ENCODE measurements at places on chromosomes 11 and 22. TPM values are rescaled to one million over a fixed set of nuclear protein-coding genes. Genes with fewer than 3 reads are reported as not detected.
A peak's percentile ranks its signal among the peaks of the same experiment; 100 is the strongest.

The LMNTD2 gene
- 0.95 TPM for polyA plus RNA-seq

The PAMR1 gene
- polyA plus RNA-seq, result not detected

The OR5B21 gene
- not detected for polyA plus RNA-seq

DNA sequence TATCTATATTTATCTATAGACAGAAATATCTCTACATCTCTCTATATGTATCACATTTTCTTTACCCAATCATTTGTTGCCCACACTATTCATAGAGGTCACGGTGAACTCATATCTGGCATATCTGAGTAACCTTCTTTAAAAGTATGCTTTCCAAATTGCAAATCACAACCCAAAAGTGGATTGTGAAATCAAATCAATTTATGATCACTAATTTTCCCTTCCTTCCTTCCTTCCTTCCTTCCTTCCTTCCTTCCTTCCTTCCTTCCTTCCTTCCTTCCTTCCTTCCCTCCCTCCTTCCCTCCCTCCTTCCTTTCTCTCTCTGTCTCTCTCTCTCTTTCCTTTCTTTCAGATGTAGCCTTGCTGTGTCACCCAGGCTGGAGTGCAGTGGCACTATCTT lies 448.0 kb upstream of the CCDC90B start:
- no peaks in the 10 kb centered on the region for H3K36me3 ChIP-seq
- H3K4me3 ChIP-seq, result no peak overlapping the region
- no peaks in the 10 kb centered on the region for H3K27me3 ChIP-seq
- H3K4me1 ChIP-seq, result no peaks in the 10 kb centered on the region

DNA sequence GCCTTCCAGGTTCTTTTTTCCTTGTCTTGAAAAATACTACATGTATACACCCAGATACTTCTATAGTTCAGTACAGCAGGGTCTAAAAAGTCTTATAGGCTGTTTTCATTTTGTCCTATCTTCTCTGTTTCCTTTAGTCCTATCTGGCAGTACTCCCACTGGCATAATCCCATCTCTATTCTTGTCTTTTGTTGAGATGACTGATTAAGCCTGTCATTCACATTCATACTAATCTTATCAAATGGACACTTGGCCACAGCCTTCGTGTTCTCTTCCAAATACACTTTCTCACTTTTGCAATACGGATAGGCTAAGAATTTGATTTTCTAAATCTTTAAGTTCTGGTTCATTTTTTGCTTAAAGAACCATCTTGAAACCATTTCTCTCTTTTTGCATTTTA lies 42.8 kb downstream of the OR5AK2 start:
- H3K27ac ChIP-seq, result no peak overlapping the region
- no peaks in the 10 kb centered on the region for H3K36me3 ChIP-seq
- no peaks in the 10 kb centered on the region for H3K4me1 ChIP-seq
- H3K27me3 ChIP-seq, result no peaks in the 10 kb centered on the region
- no peak overlapping the region for H3K4me3 ChIP-seq

DNA sequence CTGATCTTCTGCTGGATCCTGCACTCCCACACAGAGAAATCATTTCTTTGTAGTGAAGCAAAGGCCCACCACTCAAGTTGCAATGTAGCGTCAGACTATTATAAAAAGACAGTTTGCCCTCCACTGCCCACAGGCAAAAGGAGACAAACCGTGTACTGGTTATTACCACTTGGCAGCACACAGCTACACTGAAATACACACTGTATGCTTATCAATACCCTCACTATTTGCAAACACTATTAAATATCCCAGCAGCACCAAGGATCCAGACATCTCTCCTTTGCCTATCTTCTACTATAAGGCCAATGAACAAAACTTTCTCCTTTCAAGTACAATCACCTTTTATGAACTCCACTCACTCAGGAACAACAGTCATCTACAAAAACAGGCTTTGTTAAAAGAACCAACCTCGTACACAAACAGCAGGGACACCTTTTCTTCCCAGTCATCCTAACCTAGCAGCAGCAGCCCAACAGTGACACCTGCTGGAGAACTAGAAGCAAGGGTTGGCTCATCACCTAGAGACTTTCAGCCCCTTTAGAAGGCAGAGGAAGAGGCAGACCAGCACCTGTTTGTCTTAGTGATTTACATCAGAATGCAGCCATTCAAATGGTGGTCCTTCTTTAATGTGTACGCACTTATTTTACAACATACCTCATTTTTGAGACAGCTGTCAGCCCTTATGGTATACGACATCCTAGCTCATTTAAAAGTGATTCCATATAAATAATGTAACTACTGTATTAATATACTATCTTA lies 56.1 kb downstream of the AMBRA1 start:
- H3K27me3 ChIP-seq, result no peaks in the 10 kb centered on the region
- H3K4me3 ChIP-seq, result no peak overlapping the region
- peaks cover 47% of the 10 kb centered on the region for H3K4me1 ChIP-seq

DNA sequence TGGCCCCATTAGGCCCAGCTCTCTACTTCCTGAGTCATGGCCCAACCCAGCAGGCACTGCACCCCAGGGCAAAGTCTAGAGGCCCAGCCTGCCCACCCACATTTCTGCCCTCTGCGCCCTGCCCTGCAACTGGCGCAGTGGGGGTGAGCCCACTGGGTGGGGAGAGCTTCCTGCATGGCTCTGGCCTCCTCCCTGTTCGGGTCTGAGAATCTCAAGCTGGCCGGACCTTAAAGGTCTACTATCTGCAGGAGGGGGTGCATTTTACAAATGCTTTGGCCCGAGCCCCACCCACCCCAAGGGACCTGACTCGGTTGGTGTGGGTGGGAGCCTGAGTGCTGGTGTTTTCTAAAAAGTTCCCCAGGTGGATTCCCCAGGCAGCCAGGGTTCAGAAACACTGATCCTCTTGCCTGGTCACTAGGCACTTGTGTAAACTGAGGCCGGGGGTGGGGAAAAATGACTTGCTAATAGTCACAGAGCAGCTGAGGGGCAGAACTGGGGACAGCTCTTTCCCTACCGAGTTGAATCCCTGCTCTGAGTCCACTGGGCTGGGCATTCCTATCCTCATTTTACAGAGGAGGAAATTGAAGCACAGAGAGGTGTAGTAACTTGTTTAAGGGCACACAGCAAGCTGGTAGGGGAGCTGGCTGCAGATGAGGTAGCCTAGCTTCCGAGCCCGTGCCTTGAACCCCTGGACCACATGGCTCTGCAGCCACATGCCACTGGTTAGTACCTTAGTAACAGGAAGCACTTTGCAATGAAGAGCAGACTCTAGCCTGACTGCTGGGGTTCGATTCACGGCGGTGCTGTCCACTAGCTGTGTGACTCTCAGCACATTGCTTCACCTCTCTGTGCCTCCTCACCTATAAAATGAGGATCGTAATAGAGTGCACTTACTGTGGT lies 36.3 kb downstream of the CD82 start:
- no peaks in the 10 kb centered on the region for H3K36me3 ChIP-seq
- DNase-seq, result no peak
- H3K27me3 ChIP-seq, result peaks cover 2% of the 10 kb centered on the region
- no peak overlapping the region for H3K27ac ChIP-seq
- H3K4me3 ChIP-seq, result no peak overlapping the region

DNA sequence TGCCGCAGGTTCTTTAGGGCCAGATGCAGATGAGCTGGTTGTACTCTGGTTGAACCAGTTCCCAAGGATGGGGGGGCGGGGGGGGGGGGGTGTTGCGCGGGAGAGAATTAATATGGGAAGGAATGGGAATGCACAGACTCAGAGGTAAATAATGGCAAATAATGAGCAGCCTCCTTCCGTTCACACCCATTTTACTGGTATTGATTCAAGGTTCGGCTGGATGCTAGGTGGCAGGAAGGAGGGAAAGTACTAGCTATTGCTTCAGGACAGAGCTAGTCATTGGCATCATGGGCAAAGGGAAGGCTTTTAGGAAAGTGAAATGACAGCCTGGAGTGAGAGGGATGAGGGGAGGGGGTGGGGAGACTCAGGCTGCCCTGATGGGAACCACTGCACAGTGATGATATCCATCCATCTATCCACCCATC lies at the start of gene VSTM5:
TSS of gene VSTM5 (minus strand) at position 25 of the 425 bp plus-strand sequence. CDS start 116 bp downstream, outside the sequence.
- no peaks in the 10 kb centered on the region for H3K36me3 ChIP-seq
- H3K27ac ChIP-seq, result no peak within 1 kb of the TSS
- H3K27me3 ChIP-seq, result peaks cover 6% of the 10 kb centered on the region
- H3K4me3 ChIP-seq, result no peak within 1 kb of the TSS
- H3K4me1 ChIP-seq, result peaks cover 3% of the 10 kb centered on the region

The MMP11 gene
- polyA plus RNA-seq, result 1.7 TPM

The GSTT2B gene
- polyA plus RNA-seq, result not detected

- peaks cover 62% of the 10 kb centered on the region for H3K27me3 ChIP-seq
- H3K36me3 ChIP-seq, result peaks cover 29% of the 10 kb centered on the region
- DNase-seq, result peak; percentile 92
Measured at GRCh38 chr11:65420979-65421793, 1.4 kb upstream of the NEAT1 start.

GRCh38 chr22:38271927-38272372 lies 860 bp downstream of the TMEM184B start:
- H3K27me3 ChIP-seq, result peaks cover 17% of the 10 kb centered on the region

DNA sequence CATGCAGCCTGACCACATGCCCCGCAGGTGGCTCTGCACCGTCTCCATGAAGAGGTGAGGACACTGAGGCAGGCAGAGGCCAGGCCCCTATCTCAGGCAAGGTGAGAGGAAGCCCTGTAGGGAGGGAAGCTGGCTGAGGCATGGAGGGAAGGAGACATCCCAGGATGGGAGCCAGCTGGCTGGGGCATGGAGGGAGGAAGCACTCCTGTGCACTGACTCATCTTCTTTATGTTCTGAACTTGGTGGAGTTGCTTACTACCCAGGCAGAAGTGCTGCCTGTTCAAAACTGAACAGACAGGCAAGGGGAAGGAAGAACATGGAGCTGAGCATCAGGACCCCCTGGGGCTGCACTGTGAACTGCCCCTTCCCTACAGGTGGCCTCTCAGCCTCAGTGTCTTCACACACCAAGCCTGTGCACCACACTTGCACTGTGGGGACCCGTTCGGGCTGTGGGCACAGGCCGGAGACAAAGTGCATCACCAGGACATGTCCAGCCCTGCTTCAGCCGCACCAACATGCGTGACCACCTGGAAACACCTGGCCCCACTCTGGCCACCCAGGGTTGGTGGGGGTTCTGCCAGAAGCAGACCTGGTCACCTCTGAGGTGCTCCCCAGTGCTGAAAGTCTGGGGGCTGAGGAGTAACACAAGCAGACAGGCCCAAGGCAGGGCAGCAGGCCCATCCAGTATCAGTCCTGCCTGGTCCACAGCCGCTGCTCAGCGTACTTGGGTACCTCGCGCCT lies 55.5 kb downstream of the DGCR2 start:
- DNase-seq, result no peak
- H3K27me3 ChIP-seq, result no peaks in the 10 kb centered on the region
- H3K4me3 ChIP-seq, result no peak overlapping the region
- peaks cover 6% of the 10 kb centered on the region for H3K4me1 ChIP-seq

GRCh38 chr22:24977370-24978221 lies 25.1 kb downstream of the KIAA1671 start:
- H3K27me3 ChIP-seq, result no peaks in the 10 kb centered on the region
- no peak overlapping the region for H3K4me3 ChIP-seq
- no peak overlapping the region for H3K27ac ChIP-seq
- no peaks in the 10 kb centered on the region for H3K36me3 ChIP-seq

DNA sequence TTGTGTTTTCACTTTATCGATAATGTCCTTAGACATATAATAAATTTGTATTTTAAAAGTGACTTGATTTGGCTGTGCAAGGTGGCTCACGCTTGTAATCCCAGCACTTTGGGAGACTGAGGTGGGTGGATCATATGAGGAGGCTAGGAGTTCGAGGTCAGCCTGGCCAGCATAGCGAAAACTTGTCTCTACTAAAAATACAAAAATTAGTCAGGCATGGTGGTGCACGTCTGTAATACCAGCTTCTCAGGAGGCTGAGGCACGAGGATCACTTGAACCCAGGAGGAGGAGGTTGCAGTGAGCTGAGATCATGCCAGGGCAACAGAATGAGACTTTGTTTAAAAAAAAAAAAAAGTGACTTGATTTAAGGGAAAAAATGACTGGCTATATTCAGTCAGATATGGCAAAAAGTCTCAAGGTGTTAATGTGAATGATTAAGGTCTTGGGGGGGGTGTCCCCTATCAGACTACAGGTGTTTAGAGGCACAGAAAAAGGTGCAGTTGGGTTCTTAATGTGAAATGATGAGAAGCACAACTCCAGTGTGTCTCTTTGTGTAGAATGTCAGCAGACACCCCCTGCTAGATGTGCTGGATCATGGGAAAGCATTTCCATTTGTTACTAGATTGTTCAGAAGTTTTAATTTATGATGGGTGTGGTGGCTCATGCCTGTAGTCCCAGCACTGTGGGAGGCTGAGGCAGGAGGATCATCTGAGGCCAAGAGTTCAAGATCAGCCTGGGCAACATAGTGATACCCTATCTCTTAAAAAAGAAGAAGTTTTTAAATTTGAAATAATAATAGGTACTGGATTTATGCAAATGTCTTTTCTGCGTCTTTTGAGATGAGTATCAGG lies 17.0 kb downstream of the NEAT1 start:
- H3K4me3 ChIP-seq, result no peak overlapping the region
- DNase-seq, result no peak
- H3K27me3 ChIP-seq, result no peaks in the 10 kb centered on the region
- peak overlapping the region; percentile 89 for H3K27ac ChIP-seq
- peaks cover 94% of the 10 kb centered on the region for H3K4me1 ChIP-seq

The TEX12 gene
- not detected for polyA plus RNA-seq

DNA sequence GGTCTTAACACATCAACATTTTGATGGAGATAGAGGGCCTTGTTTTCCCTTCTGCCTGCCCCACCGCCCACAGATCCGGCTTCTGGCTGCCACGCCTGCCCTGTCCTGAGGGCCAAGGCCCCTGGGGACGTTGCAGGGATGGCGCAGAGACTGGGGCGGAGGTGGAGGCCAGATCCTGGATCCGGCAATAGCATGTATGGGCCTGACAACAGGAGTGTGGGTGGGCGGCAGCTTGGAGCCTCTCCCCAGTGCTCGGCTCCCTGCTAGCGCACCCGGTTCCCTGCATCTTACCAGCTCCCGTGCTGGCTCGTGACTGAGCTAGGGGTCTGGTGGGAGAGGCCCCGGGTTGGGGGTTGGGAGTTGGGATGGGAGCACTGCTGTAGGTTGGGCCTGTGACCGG lies 95.6 kb downstream of the ZBTB16 start:
- no peak overlapping the region for H3K4me3 ChIP-seq
- H3K36me3 ChIP-seq, result peaks cover 12% of the 10 kb centered on the region
- H3K27ac ChIP-seq, result peak overlapping the region; percentile 3
- no peak for DNase-seq
- peaks cover 81% of the 10 kb centered on the region for H3K4me1 ChIP-seq

- no peak for DNase-seq
- H3K27ac ChIP-seq, result no peak overlapping the region
- no peaks in the 10 kb centered on the region for H3K36me3 ChIP-seq
- no peaks in the 10 kb centered on the region for H3K27me3 ChIP-seq
- no peak overlapping the region for H3K4me3 ChIP-seq
Measured at GRCh38 chr22:49541693-49542230, 285.9 kb downstream of the BRD1 start.

- H3K36me3 ChIP-seq, result no peaks in the 10 kb centered on the region
- no peaks in the 10 kb centered on the region for H3K4me1 ChIP-seq
- no peak overlapping the region for H3K27ac ChIP-seq
- H3K4me3 ChIP-seq, result no peak overlapping the region
- no peak for DNase-seq
Measured at GRCh38 chr11:57574061-57574460, 6.6 kb upstream of the UBE2L6 start.

The MRPL48 gene
- 106 TPM for polyA plus RNA-seq

Data from immature natural killer cell (primary cell).